ENCODE measurements at places on chromosomes 4 and X.

DNA sequence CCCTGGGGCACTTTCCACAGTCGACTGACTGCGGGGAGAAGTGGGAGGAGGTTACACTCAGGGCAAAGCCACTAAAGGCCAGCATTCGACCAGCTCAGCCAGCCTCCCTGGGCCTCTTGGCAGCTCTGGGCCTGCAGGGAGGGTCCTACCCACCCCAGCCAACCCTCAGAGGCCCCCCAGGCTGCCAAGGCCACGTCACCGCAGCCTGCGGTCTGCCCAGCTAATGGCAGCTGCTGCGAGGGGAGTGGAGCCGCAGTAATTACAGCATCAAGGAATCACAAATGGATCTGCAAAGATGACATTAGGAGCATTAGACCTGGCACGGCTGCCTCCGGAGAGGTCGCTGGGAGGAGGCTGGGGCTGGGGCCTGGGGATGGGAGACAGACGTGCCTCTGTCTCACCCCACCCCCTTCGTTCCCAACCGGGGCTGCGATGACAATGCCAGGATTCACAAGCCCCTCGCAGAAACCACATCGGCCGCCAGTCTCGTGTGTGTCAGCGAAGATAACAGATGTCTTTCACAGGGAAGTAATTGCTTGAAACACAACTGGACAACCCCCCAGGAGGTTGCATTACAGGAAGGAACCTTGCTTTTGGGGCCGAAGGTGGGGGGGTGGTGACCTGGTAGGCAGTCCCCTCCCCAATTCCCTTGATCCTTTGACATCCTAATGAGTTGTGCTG, 367.6 kb downstream of the BCOR start:
- peak; percentile 93 for DNase-seq

DNA sequence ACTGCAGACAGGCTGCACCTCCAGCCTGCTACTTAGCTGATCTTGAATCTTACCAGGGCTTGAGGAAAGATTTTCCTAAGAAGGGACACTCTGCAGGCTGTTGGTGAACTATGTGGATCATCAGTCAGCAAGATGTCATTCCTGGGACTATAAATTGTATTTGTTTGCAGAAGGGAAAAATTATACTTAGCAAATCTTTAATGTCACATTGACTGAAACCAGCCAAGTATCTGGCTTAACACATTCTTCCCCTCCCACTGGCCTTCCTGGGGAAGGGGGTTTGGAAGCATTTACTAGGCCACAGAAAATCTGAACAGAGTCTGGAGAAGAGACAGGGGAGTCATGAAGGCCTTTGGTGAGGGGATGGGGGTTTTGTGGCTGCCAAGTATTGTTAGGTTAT, 156.7 kb upstream of the EOLA2 start:
- DNase-seq = no peak

GRCh38 chrX:15686818-15687685, 22.4 kb upstream of the CLTRN start:
- DNase-seq = peak; percentile 79

DNA sequence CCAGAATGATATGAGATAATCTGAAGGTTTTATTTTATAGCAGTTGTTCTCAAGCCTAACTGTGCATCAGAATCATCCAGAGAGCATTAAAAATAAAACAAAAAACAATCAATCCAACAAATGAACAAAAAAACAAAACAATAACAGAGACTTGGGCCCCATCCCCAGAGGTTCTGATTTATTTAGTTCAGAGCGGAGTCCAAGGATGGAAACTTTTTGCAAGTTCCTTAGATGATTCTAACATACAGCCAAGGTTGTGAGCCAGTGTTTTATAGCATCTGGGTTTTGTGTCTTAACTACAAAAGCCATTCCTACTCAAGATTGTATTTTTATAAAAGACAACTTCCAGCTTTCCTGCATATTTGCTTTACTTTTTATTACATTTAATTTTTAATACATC, 59.4 kb upstream of the GRPR start:
- no peak for DNase-seq

- DNase-seq = no peak
These were observed 3.0 kb upstream of the APBB2 start for GRCh38 chr4:41217374-41217773.

DNA sequence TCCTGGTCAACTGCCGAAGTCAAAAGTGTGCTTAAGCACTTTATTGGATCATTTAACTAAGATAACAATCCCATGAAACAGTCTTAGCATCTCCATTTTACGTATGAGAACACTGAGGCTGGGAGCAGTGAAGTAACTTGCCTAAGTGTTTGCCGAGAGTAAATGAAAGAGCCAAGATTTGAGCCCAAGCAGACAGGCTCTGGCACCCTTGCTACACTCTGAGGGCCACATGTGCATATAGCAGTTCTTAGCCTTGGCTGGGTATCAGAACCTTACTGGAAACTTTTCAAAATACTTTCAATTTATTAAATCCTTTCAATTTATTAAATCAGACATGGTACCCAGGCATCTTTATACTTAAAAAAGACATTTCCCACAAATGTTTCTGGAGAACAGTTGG, 225.9 kb downstream of the NR3C2 start:
- DNase-seq = no peak

DNA sequence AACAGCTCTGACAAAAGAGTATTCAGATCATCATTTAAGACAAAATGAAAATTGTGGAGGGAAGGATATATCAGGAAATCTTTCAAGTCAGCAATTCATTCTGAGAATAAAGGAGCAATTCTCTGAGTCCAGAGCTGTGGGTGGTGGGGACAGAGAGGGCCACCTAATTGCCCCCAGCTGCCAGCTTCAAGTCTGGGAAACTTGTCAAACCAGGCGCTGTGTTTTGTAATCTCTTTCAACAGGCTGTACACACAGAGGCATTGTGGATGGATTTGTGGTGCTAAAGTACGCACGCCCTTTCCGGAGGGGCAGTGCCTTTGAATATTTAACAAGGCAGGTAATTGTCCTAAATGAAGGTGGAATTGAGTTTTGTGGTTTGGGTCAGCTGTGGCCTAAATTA, 591.1 kb upstream of the BOD1L1 start:
- no peak for DNase-seq

- DNase-seq = no peak
These were observed 66.1 kb upstream of the PRKX start for GRCh38 chrX:3779546-3779945.

DNA sequence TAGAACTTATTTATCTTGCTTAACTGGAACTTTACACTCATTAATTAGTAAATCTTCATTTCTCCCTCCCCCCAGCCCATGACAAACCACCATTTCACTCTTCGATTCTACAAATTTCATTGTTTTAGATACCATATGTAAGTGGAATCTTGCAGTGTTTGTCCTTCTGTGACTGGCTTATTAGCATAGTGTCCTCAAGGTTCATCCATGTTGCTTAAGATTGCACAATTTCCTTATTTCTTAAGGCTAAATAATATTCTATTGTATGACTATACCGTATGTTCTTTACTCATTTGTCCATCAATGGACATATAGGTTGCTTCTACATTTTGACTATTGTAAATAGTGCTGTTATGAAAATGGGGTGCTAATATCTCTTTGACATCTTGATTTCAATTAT, 24.5 kb upstream of the RNF212 start:
- DNase-seq = no peak

DNA sequence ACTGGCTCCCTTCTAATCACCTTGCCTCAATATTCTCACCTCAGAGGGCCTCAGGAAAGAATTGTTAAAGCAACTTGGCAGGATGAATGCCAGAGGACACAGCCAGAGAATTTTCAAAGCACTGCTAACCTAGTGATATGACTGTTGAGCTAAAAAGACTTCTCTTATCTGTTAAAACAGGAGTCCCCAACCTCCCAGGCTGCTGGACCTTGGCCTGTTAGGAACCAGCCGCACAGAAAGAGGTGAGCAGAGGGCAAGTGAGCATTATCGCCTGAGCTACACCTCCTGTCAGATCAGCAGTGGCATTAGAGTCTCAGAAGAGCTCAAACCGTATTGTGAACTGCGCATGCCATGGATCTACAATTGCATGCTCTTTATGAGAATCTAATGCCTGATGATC, 1.7 kb upstream of the KCNE5 start:
- no peak for DNase-seq

DNA sequence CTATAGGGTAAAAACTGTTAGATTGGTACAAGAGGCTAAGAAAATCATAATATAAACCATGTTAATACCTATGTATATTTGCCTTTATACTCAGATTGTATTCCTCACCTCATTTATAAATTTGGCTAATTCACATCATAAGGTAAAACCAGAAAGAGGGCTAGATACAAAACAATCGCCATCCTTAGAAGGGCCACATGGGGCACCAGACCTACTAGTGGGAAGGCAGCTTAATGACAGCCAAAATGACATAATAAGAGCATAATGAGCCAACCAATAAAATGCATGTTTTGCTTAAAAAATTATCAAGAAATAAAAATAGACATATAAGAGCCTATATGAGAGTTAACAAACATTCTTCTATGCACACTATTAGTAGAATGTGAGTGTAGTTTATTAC, 107.3 kb upstream of the PRDX4 start:
- peak; percentile 3 for DNase-seq

- no peak for DNase-seq
These were observed 37.4 kb downstream of the MID1 start for GRCh38 chrX:10582945-10583344.

DNA sequence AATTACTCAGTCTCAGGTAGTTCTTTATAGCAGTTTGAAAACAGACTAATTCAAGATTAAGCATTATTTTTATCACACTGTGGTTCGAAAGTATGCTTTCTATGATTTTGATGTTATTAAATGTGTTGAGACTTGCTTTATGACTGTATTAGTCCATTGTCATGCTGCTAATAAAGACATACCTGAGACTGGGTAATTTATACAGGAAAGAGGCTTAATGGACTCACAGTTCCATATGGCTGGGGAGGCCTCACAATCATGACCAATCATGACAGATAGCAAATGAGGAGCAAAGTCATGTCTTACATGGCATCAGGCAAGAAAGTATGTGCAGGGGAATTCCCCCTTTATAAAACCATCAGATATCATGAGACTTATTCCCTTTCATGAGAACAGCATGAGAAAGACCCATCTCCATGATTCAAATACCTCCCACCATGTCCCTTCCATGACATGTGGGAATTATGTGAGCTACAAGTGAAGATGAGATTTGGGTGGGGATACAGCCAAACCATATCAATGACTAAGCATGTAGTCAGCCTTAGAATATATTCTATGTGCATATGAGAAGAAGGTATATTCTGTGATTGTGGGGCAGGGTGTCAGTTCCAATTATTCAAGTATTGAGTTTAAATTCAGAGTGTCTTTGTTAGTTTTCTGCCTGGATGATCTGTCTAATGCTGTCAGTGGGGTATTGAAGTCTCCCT, 44.6 kb upstream of the UGT2A1 start:
- no peak for DNase-seq

DNA sequence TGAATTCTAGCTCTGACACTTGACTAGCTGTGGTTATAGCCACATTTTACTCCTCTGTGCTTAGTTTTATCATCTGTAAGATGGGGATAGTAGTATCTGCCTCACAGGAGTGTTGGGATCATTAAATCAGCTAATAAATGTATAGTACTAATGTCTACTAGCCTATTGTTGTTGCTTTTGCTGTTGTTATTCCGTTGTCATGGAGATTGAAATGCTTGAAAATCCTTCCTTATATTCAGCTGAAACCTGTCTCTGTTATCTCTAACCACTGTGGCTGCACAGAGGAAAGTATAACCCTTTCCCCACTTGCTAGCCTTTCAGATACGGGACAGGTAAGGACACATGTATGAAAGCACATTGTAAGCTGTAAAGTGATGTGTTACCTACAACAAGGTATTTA, 33.9 kb downstream of the CLCN5 start:
- DNase-seq = no peak

DNA sequence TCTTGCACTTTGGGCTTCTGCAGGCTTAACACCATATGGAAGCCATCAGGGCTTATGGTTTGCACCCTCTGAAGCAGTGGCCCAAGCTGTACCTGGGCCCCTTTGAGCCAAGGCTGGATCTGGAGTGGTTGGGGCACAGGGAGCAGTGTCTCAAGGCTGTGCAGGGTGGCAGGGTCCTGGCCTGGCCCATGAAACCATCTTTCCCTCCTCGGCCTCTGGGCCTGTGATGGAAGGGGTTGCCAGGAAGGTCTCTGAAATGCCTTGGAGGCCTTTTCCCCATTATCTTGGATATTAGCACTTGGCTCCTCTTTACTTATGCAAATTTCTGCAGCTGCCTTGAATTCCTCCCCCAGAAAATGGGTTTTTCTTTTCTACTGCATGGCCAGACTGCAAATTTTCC, 134.7 kb upstream of the USP9X start:
- DNase-seq = no peak

- DNase-seq = no peak
These were observed 94.6 kb downstream of the ANK2 start for GRCh38 chr4:113144091-113144490.

GRCh38 chr4:1374706-1375045, 27.7 kb downstream of the UVSSA start:
- DNase-seq = no peak

Data from KBM-7 (cell line).